Daoy (cell line): ENCODE measurements at places on chromosomes 12 and 14. TPM values are rescaled to one million over a fixed set of nuclear protein-coding genes. Genes with fewer than 3 reads are reported as not detected.

DNA sequence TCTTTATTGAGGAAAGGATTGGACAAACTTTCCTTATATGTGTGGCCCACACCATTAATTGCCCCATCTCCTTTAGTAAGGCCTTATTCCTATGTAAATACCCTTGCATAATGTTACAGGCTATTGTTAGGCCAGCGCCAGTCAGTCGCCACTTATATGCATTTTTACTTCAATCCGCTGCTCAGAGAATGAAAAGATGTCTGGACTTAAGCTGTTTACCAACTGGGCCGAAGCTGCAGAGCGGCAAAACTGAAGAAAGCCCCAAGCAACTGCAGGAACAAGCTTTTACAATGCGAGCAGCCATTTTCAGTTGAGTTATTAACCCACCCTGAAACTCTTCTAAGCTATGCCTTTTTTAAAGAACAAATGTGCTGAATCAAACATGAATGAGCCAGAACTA is 92.1 kb upstream of the OTX2 start:
- DNase-seq: no peak

GRCh38 chr12:96828169-96828789 is 78.8 kb upstream of the NEDD1 start:
- no peak for DNase-seq

DNA sequence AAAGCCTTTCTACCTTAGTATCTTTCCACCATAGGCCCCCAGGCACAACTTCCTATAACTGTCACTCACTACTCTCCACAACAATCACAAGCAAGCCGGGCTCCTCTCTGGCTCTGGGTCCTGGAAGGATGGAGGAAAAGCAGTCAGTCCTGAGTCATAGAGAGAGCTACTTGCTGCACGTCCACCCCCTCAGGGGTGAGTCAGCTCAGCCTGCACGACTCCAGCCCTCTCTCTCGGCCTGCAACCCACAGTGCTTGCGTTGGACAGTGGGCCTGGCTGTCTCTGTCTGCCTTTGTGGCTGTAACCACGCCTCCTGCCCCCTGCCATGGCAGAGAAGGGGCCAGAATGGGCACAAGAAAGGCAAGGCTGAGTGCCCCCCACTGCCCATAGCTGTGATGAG is 154.1 kb upstream of the FKBP4 start:
- peak; percentile 98 for DNase-seq

DNA sequence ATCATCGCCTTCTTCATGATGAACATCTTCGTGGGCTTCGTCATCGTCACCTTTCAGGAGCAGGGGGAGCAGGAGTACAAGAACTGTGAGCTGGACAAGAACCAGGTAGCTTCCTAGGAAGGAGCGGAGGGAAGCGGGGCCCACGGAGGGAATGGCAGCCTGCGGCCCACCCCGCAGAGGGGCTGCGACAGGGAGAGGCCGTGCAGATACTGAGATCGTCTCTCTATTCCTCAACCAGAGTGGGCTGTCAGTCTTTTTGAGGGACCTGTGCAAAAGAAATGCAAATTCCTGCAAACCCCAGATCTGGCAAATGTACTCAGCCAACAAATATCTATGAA is 186.2 kb upstream of the FKBP4 start:
- DNase-seq: no peak

DNA sequence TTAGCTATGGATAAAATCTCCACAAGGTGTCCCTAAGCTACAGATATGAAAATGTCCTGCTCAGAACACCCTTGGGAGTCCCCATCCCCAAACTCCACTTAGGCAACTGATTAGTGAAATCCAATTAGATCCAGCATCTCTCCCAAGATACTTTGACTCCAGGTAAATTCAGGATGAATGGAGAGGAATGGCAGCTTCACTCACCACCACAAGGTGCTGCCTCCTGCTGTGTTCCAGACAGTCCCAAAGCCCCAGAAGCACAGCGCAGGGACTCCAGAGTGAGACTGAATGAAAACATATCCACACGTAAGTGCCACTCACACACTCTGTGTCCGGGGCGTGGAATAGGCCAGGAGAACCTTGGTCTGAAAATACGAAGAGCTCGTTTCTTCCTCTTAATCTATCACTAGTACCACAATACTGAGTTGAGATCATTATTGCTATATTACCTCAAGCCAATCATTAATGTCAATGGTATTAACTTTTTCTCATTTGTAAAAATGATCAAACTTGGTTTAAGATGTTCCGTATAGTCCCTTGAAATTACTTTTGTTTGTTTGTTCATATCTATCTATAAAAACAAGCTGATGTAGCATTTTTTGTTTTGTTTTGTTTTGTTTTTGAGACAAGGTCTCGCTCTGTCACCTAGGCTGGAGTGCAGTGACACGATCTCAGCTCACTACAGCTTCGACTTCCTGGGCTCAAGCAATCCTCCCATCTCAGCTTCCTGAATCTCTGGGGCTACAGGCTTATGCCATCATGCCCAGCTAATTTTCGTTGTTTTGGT is 70.0 kb upstream of the BICD1 start:
- no peak for DNase-seq

- DNase-seq: no peak
Measured at GRCh38 chr14:100067481-100067880, 2.3 kb downstream of the EVL start.

GRCh38 chr12:63917864-63918799 is 73.6 kb downstream of the SRGAP1 start:
- DNase-seq: peak; percentile 77

- DNase-seq: peak; percentile 96
Measured at GRCh38 chr12:95204141-95204866, 13.0 kb downstream of the FGD6 start.

DNA sequence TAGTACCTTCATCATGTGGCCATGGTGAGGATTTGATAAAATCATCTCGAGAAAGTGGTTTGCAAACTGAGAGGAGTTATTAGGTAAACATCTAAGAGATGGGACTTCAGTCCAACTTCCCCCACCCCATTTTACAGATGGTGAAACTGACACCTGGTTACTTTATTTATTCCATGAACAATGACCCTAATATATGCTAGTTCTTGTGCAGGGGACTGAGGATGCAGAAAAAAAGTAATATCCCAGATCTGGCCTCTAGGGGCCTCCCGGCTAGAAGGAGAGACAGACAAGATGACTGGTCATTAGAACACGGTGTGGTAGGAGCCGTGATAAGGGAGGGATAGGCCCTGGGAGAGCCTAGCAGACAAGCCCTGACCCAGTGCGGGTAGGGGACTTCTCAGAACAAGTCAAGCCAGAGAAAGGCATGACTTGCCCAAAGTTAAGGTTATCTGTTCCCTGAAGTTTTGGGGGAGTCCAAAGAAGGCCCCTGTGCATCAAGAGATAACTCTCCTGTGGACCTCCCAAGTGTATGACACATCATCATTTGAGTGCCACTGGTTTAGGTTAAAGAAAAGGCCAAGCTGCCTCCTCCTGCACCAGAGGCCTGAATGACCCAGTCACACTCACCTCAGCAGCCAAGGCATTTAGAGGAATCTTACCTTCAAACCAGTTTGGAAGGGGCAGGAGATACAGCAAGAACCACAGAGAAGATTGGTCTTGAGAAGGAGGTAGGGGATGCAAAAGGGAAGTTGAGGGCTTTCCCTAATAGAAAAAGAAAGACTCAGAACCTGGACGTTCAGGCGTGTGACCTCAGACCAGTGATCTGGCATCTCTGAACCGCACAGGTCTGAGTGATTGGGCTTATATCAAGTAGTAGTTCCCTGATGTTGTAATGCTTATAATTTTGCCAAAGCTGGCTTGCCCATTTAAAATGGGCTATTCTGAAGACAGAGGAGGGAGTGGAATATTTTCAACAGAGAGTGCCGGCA is 1.6 kb downstream of the CMKLR1 start:
- peak; percentile 62 for DNase-seq

GRCh38 chr12:130498589-130499385 is 161.1 kb downstream of the PIWIL1 start:
- DNase-seq: no peak

DNA sequence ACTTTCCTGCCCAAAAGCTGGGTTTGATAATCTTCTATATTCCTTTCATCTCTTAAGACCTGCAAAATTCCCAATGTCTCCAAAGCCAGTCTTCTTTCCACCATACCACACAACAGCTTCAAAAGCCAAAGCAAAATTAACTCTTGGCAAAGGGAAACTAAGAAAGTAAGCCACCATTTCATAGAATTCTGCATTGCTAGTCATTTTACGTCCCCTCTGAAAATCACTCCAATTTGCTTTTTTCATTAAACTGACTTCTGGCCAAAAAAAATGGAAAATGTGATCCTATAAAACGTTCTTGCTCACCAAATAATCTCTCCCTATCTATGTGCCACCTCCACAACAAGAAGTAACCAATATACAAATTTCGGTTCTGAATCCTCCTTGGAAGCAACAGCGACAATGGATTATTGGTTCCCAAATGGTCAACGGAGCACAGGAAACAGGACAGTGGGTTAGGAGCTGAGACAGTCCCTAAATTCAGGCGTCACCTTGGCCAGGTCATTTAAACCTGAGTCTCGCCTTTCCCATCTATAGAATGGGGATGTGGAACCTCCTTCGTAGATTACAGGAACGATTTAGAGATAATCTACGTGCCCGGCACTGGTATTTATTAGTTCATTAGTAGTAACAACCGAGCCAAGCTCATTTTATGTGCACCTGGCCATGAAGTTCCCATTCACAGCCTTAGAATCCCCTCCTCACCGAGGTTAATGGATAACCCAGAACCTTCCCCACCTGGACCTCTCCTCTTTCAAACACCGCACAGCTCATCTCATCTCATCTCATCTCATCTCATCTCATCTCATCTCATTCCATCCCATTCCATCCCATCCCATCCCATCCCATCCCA is 1.2 kb downstream of the NT5DC3 start:
- no peak for DNase-seq

GRCh38 chr12:117331691-117332090 is 29.7 kb downstream of the NOS1 start:
- no peak for DNase-seq

- peak; percentile 7 for DNase-seq
Measured at GRCh38 chr14:80973931-80974641, 18.7 kb downstream of the TSHR start.

GRCh38 chr12:32671930-32672780 is 6.9 kb upstream of the DNM1L start:
- DNase-seq: peak; percentile 70

GRCh38 chr12:8031872-8032241 is 659 bp upstream of the FOXJ2 start:
- no peak for DNase-seq

DNA sequence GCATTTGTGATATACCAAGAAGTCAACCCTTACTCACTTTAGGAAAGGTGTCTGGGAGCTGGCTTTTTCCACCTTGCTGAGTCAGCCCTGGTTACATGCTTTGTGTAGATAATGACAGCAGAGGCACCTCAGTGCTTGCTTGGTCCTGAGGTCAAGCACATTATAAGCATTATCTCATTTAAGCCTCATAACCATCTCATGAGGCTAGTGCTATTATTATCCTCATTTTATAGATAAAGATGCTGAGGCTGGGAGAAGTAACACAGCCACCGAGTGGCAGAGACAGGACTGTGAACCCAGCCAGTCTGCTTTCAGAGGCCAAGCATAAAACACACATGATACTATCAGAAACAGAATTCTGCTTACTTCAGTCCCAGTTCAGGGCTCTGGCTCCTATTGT is 29.4 kb downstream of the MAX start:
- no peak for DNase-seq

- DNase-seq: peak; percentile 67
Measured at GRCh38 chr12:31117203-31118011, 43.7 kb downstream of the DDX11 start.

DNA sequence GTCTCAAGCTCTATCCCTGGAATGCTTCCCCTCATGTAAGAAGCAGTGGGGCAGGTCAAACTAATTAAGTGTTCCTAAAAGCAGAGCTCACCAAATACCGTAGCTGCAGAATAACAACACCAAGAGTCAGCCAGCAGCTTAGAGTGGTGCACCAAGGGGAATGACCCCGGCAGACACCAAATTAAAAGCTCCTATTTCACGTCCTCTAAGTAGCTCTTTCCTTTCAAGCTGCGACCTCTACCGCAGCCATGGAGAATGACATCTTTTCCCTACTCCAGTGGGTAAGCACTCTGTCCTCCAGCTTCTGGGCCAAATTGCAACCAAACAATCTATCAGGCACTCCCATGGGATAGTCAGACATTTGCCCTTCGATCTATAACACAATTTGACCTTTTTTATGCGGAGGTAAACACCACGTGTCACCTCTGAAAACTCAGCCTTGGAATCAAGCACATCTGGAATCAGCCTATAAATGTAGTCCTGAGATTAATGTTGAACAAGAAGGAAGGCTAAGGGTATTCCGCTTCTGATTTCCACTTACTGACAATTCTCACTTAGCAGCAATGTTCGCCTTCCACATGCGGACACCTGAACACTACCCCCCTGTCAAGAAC is 67.6 kb upstream of the CDKN3 start:
- peak; percentile 76 for DNase-seq

- DNase-seq: no peak
Measured at GRCh38 chr12:104590022-104590421, 133.3 kb downstream of the CHST11 start.

DNA sequence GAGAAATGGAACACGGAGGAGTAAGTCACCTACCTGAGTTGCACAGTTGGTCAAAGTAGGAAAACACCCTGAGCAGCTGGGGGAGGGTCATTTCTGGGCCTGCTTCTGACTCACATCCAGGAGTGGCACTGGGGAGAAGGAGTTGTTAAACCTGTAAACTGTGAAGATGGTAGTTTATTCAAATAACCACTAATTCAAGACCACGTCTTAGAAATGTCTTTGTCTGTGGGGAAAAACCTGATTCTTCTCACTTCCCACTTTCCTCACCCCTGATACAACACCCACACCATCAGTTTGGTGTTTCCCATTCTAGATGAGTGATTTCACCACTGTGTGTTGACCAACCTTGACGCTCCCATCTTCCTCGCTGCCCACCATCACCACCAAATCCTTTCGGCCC is 207.1 kb downstream of the ANO4 start:
- no peak for DNase-seq

- no peak for DNase-seq
Measured at GRCh38 chr14:69079747-69080146, 73.2 kb downstream of the DCAF5 start.

- peak; percentile 28 for DNase-seq
Measured at GRCh38 chr12:95100264-95101190, 27.1 kb upstream of the NR2C1 start.

Gene ERP27
- total RNA-seq: not detected in 2 replicates

Gene IGF1
- total RNA-seq: not detected in 2 replicates

Gene MYO1A
- not detected in 2 replicates for total RNA-seq

Gene CPM
- total RNA-seq: 4.2 and 27.0 TPM in 2 replicates

Gene CLEC12A
- total RNA-seq: not detected in 2 replicates

Gene RNASE8
- not detected in 2 replicates for total RNA-seq

Gene BHLHE41
- total RNA-seq: 25.3 and 29.1 TPM in 2 replicates

Gene C12orf54
- not detected in 2 replicates for total RNA-seq

Gene MYH6
- not detected in 2 replicates for total RNA-seq

Gene PTGDR
- total RNA-seq: not detected in 2 replicates

Gene TAS2R8
- total RNA-seq: not detected in 2 replicates

Gene ST8SIA1
- total RNA-seq: not detected in 2 replicates

Gene KTN1
- total RNA-seq: 221 and 307 TPM in 2 replicates

Gene FOXG1
- total RNA-seq: 1.8 and 4.5 TPM in 2 replicates

Gene RHNO1
- 58.6 and 93.1 TPM in 2 replicates for total RNA-seq

Gene HOXC12
- 4.3 and 6.0 TPM in 2 replicates for total RNA-seq

Gene TEX52
- not detected in 2 replicates for total RNA-seq
